ENCODE measurements at places on chromosomes 7 and 10.

DNA sequence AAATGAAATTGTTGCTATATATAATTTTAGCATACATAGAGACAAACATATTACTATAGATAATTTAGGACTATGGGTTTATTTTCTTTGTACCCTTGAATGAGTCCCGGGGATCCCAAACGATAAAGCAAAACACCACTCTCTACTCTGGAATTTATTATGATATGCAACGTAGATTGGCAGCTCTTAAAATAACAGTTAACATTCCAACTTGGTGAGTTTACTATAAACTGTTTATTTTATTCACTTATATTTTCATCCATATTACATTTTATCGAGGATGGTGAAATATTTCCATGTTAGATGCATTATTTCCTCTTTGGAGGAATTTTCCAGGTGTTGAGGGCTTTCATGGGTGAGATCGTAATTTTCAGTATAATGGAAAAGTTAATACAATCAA is 138.7 kb upstream of the DGKB start:
- DNase-seq, result no peak

DNA sequence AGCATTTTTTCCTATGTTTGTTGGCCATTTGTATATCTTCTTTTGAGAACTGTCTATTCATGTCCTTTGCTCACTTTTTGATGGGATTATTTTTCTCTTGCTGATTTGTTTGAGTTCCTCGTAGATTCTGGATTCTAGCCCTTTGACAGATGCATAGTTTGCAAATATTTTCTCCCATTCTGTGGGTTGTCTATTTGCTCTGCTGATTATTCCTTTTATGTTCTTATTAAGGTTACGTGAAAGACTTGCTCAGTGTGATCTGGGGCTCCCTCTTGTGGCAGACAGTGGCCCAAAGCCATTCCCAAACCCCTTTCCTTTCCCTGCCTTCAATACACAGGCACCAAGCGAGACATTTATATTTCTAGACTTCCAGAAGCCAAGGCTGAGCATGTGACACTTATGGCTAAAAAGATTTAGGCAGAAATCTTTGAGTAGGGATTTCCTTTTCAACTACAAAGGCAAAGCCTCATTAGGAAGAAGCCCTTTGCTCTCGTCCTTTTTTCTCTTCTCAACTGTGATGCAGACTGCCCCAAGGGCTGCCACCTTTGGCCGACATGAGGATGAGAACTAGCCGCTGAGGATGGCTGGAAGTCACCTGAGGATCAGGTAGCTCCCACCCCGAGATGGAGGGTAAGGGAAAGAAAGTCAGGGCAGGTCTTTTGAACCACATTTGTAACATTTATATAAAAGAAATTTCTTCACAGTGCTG is 23.6 kb downstream of the ST8SIA6 start:
- DNase-seq, result peak; percentile 30

- DNase-seq, result peak; percentile 52
Observed at GRCh38 chr10:103542764-103543616, 49.5 kb downstream of the NEURL1 start.

DNA sequence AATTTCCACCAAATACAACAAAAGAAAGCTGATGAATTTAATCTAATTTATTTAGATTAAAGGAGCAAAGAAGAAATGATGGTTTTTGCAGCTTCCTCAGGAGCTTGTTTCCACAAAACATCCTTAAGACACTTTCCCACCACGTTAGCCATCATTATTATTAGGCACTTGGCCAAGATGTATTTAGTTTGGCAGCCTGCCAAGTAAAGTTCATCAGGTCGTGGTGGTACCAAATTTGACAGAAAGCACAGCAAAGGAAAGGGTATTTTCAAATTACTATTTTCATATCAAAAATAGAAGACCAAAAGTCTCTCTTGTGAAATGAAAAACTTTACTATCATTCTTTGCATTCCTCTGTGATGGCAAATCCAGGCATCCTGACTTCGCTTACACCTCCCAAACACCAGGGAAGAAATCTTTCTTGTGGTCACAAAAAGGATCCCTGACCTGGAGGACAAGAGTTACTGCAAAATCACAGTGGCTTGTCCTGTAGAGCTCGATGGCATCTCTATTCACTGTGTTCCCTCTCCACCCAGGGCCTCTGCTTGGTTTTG is 123.1 kb upstream of the INHBA start:
- no peak for DNase-seq

- no peak for DNase-seq
Observed at GRCh38 chr7:104453190-104453589, 124.8 kb downstream of the LHFPL3 start.

GRCh38 chr7:80230327-80230726 is 95.7 kb downstream of the GNAI1 start:
- peak; percentile 36 for DNase-seq

GRCh38 chr7:69429911-69430383 is 168.3 kb upstream of the AUTS2 start:
- no peak for DNase-seq

GRCh38 chr10:29860166-29860565 is 199.2 kb downstream of the JCAD start:
- DNase-seq, result no peak

DNA sequence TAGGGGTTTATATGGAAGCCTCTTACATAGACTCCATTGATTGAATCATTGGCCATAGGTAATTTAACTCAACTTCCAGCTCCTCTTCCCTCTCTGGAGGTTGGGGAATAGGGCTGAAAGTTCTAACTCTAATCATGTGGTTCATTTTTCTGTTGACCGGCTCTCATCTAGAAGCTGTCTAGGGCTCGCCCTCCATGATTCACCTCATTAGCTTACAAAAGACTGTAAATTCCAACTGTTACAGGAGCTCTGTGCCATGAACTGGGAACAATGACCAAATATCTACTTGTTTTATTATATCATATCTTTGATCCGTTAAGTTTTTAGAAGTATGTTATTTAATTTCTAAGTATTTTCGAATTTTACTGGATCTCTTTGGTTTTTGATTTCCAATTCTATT is 263.0 kb downstream of the TCF7L2 start:
- no peak for DNase-seq

DNA sequence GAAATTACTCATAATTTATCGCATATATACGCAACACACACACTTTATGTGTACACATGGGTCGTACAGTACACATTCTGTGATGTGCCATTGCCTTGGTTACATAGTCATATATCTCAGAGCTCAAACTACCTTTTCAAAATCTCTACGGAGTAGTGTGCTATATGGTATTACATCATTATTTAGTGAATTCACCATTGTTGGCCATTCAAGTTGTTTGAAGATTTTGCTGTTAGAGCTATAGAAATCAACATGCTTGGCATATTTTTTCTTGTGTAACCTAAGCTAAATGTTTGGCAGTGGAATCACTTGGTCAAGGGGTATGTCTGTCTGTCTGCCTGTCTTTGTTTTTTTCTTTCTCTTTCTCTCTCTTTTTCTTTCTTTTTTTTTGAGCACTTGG is 42.0 kb upstream of the MMD2 start:
- DNase-seq, result no peak

- no peak for DNase-seq
Observed at GRCh38 chr7:132276976-132277725, 299.1 kb downstream of the PLXNA4 start.

DNA sequence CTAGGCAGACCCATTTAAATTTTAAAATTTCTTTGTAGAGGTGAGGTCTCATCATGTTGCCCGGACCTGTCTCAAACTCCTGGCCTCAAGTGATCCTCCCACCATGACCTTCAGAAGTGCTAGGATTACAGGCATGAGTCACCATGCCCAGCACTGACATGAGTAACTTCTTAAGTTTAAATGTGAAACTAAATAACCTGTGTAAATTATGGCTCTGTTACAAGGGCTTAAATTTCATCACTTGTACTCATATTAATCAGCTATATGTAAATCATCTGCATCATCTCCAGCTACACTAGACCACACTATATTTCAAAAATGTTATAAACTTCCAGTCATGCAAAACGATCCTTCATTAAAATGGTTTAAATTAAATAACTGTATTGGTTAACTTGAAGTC is 56.1 kb downstream of the ATAD1 start:
- DNase-seq, result no peak

- DNase-seq, result no peak
Observed at GRCh38 chr7:41872966-41873365, 170.1 kb upstream of the INHBA start.

GRCh38 chr10:122267849-122268737 is 3.0 kb upstream of the BTBD16 start:
- DNase-seq, result no peak

GRCh38 chr7:143384148-143384547 is 3.0 kb downstream of the ZYX start:
- no peak for DNase-seq

DNA sequence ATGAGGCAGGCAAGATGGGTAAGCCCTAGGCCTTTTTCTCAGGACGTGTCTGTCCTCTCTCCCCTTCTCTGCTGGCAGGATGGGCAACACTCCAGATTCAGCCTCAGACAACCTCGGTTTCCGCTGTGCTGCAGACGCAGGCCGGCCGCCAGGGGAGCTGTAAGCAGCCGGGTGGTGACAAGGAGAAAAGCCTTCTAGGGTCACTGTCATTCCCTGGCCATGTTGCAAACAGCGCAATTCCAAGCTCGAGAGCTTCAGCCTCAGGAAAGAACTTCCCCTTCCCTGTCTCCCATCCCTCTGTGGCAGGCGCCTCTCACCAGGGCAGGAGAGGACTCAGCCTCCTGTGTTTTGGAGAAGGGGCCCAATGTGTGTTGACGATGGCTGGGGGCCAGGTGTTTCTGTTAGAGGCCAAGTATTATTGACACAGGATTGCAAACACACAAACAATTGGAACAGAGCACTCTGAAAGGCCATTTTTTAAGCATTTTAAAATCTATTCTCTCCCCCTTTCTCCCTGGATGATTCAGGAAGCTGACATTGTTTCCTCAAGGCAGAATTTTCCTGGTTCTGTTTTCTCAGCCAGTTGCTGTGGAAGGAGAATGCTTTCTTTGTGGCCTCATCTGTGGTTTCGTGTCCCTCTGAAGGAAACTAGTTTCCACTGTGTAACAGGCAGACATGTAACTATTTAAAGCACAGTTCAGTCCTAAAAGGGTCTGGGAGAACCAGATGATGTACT is 13.1 kb downstream of the PHKG1 start:
- DNase-seq, result no peak

GRCh38 chr10:119503821-119504220 is 38.7 kb downstream of the RGS10 start:
- no peak for DNase-seq

GRCh38 chr7:100374601-100375000 is 1.3 kb downstream of the PILRA start:
- no peak for DNase-seq

- DNase-seq, result no peak
Observed at GRCh38 chr10:119597405-119598186, 832 bp upstream of the TIAL1 start.

- no peak for DNase-seq
Observed at GRCh38 chr10:115606086-115606485, 512.9 kb downstream of the ATRNL1 start.

GRCh38 chr7:86786376-86786775 is 142.7 kb downstream of the GRM3 start:
- no peak for DNase-seq

DNA sequence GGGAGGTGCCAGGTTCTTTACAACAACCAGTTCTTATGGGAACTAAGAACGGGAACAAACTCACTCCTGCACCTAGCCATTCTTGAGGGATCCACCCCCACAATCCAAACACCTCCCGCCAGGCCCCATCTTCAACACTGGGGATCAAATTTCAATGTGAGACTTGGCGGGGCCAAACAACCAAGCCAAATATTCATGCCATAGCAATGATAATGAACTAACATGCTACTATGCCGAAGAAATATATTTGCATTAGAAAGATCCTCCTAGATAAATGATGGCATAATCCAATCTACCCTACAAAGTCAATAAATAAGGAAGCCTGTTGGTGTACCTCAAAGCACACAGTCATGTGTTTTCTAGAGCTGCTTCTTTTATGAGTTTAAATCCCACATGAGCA is 57.6 kb downstream of the CCDC71L start:
- no peak for DNase-seq

DNA sequence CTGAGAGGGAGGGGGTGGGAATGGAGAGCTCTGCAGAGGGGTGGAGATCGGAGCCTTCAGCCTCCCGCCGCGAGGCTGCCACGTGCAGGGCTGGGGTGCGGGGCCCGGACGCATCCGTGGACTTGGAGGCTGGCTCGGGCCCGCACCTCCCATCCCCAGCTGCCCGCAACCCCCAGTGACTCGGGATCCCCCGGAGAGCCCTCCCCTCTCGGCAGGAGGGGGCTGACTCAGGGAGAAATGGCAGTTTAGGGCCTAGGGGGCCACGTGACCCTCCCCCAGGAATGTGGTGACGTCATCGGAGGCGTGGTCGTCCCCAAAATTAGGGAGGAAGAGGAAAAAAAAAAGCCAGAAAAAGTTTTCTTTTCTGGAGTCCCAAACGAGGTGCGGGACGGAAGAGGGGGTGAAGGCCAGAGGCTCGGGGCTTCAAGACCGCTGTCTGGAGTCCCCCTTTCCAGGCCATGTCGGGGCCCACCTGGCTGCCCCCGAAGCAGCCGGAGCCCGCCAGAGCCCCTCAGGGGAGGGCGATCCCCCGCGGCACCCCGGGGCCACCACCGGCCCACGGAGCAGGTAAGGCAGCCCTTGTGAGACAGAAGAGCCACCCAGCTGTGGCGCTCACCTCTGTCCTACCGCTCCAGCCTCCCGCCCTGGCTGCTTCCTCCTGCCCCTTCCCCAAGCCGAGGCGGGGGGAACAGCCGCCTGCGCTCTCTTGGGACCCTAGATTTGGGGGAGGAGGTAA is at the start of gene TRIP6:
TSS of gene TRIP6 (plus strand) at position 348 of the 736 bp plus-strand sequence. CDS start at position 459, 111 bp downstream.
- DNase-seq, result peak; percentile 81

DNA sequence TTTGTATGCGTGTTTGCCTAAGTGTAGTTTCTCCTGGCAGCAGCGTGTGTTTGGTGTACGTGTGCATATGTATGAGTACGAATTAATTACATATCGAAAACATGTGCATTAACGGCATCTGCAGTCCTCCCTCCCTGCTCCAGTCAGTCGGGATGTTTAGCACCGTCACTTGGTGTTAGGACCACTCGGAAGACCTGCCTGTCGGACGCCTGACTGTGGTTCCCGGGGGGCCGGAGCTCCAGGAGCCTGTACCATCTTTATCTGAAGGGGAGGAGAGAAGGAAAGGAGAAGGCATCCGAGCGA is 1.1 kb upstream of the CNTNAP2 start:
- no peak for DNase-seq

GRCh38 chr10:113045147-113046055 is 95.4 kb downstream of the TCF7L2 start:
- DNase-seq, result no peak

- no peak for DNase-seq
Observed at GRCh38 chr7:121336579-121336978, 7.8 kb downstream of the WNT16 start.

GRCh38 chr10:9357471-9357870 is 1303.0 kb downstream of the GATA3 start:
- no peak for DNase-seq

GRCh38 chr10:91251430-91252056 is 31.1 kb downstream of the PCGF5 start:
- peak; percentile 15 for DNase-seq

DNA sequence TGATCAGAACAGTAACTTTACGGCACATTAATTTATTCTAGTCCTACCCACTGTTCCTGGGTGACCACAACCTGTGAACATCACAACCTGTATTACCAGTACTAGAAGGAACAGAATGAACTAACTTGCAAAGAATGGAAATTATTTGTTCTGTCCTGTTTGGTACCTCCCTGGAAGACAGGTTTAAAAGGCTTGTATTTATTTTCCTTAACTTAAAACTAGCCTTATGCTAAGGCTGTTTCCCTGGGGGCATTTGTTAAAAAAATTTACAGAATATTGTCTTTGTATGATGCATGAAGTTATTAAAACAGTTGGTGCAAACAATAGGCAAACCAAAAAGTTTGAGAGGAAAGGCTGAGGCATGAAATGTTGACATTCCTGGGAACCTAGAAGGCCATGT is 132.7 kb downstream of the DNAJC1 start:
- DNase-seq, result no peak
